ENCODE measurements at places on chromosomes 12 and 14.

DNA sequence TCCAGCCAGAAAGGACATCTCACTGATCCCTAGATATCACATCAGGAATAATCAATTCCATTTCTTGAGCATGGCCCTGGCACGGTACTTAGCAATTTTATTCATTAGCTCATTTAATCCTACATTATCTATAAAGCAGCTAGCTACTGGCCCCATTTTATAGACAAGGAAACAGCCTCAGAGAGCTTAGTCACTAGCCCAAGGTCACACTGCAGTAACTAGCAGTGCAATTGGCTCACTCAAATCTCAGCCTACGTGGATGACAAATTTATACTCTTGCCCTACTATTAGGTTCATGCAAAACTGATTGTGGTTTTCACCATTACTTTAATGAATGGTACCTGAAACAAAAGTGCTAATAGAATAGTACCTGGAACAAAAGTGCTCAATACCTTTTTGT is 41.7 kb downstream of the NUAK1 start:
- no peak for DNase-seq

DNA sequence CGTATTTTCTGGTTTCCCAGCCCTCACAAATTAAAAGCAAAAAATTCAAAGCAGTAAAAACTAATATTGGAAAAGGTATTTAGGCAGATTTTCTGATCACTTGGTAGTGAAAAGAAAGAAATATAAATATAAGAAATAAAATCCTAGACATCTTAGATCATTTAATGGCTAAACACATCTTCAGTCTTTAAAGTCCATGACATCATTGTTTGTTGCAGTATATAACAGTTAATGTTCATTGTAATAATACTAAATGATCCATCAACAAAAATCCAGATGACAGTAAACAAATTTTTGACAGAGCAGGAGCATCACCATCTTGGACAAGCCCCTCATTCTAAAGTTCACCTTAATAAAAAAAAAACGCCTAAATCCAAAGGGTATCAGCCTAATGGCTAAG is 29.2 kb upstream of the CAPRIN2 start:
- DNase-seq = no peak

GRCh38 chr14:51534610-51535011 is 117.1 kb upstream of the FRMD6 start:
- DNase-seq = no peak

DNA sequence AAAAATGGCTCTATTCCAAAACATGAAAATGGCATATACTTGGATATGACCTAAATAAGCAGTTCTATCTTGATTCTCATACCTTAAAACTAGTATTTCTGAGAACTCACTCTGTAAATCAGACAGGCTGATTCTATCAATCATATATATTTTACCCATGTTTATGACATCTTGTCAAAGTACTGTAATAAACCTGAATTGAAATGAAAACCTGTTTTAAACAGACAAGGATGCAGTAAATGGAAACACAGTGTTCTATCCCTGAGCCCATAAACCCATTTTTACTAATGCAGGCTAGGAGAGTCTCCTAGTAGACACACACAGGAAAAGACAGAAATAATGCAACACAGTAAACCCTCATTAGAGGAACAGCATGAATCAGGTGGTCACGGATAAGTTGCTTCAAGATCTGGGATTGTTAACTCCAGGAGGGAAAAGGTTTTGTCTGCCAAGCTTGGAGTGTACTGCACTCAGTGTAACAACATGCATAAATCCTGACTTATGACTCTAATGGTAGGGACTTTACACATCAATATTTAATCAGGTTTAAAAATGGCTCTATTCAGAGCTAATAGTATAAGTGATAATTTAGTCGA is 93.6 kb upstream of the CPNE8 start:
- no peak for DNase-seq

DNA sequence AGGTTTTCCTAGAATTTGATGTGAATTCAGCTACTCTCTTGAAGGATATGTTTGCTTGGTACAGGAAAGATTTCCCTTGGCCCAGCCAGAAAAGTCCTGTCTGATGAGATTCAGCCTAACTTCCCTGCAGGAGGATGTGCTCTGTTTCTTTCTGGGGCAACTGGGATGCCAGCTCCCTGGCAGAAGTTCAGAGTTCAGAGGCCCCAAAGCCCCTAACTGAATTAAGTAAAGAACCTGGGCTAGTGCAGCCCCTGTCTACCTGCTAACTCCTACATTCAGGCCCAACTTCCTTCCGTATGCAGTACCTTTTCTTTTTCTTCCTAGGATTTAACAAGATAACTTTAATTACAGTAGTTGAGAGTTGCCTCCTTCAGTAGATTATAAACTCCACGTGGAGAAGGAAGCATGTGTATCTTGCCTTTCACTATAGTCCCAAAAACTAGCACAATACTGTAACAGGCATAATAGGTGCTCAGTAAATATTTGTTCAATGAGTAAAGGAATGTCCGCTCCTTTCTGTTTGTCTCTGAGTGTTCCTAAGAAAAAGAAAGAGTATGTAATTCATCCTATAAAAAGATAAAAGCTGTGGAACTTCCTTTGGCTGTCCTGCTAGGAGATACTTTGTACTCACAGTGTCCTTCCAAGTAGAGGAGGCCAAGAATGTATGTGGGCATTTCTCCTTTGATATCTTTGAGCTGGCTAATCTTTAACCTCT is 141.0 kb downstream of the SLC8A3 start:
- DNase-seq = no peak

- DNase-seq = no peak
Measured at GRCh38 chr12:100987552-100988521, 193.3 kb downstream of the ANO4 start.
